ENCODE measurements at places on chromosomes 11 and 22. TPM values are rescaled to one million over a fixed set of nuclear protein-coding genes. Genes with fewer than 3 reads are reported as not detected.
A peak's percentile ranks its signal among the peaks of the same experiment; 100 is the strongest.

DNA sequence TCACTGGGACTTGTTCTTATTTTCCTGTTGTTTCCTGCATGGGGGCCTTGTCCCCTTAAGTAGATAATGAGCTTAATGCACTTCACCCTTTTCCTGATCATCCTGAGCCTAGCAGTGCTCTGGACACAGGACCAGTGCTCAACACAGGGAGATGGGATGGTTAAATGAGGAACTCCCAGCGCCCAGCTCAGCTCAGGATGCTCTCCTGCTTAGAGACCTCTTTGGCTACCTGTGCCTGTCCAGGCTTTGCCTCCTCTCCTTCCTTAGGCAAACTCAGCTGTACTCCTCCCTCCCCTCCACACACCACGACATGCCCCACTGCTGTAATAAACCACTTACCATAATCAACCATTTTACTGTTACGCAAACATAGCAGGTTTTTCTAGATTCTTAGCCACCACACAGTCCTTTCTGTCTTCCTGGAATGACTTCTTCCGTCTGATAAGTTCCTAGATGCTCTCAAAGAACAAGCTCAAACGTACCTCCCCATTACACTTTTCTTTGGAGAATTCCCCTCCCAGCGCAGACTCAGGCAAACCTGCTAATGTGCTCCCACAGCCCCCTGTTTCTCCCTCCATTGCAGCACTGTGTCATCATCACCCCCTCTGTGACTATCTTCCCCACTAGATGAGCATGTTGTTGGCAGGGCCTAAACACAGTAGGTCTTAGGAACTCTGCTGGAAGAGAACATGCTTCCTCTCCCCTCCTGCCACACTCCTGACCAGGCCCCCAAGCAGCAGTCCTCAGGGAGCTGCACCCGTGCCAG is 113.6 kb downstream of the MICAL2 start:
- peak; percentile 62 for DNase-seq

Gene SHANK3
- 0.62 TPM for total RNA-seq

GRCh38 chr11:122864386-122865115 is 18.0 kb upstream of the JHY start:
- no peak for DNase-seq

Gene EFCAB6
- 2.6 TPM for total RNA-seq

Gene MMP1
- total RNA-seq = 2.8 TPM

Gene TSGA10IP
- not detected for total RNA-seq

Gene LIF
- total RNA-seq = 3.9 TPM

DNA sequence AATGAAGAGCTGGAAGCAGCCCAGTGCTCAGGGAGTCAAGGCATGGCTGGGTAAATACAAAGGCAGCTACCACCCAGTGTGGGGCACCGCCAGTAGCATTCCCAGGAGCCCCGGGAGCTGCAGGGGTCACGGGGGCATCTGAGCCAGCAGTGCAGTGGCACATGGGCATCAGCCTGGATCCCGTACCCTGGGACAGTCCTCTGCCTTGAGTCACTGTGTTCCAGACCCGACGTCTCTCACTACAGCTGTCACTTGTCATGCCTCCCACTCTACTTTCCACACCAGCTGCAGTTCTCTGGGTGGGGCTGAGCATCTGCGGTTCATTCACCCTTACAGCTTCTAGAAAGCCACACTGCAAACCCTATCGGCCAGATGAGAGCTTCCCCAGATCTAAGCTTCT is 29.6 kb downstream of the DHCR7 start:
- DNase-seq = no peak

Gene GRM5
- not detected for total RNA-seq

DNA sequence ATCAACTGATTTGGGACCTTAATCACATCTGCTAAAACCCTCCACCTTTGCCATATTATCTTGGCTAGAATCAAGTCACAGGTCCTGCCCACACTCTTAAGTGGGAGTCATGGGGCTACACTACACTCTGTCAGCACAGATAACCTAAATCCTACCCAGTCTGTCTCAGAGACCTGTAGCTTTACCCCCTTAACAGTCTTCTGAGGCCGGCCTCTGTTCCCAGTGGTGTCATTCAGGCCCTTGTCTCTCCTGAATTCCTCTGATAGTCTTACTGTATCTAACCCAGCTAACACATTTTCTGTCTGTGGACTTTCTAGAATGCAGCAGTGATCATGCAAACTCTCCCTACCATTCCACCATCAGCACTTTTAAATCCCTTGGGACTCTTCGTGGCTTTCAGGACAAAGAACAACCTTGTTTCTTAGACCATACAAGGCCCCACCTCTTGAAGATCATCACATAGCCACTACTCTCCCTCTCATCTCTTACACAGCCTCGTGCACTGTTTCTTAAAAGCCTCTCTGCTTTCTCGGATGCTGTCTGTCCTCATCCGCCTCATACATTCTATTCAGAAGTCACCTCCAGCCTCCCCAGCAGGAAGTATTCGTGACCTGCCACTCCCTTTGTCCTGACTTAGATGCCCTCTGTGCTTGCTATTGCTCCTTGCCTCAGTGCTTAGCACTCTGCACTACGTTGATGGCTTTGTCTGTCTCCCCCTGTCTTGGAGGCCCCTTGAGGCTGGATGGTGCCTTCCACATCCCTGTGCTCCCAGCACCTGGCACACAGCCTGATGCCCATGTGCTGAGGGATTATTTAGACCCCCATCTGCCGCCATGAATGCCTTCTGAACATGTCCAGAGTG is 57.9 kb downstream of the PANX1 start:
- no peak for DNase-seq

DNA sequence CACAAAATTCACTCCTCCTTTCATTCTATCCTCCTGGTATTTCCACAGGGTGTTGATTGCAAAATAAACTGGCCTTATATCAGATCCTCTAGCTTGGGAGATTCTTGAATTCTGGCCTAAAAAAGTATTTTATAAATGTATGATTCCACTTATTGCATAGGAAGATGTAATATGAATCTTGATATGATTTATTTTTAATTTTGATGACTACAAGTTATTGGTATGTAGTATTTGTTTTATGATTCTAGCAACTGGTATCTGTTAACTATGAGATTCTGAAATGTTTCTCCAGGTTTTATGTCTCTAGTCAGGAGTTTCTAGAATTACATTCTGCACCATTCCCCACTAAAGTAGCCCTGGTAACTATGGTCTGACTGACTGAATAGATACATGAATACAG is 373.9 kb upstream of the C11orf87 start:
- DNase-seq = no peak

DNA sequence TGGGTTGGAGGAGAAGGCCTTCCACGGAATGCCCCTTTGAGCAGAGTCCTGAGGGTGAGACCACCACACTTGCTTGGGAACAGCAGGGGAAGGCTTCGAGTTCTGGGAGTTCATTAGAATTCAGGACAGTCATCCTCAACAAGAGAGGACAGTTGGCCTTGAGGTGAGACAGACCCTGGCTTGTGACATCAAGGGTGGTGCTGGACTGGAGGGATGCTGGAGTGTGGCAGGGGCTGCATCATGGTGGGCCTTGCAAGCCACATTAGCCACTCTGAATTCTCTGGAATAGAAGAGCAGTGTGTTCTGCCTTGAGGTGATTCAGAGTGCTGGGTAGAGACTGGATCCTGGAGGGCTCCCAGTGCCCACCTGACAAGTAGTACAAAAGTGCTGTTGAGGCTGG is 26.3 kb downstream of the APLP2 start:
- DNase-seq = no peak

GRCh38 chr11:47376107-47376524 is 2.2 kb downstream of the SPI1 start:
- DNase-seq = no peak

DNA sequence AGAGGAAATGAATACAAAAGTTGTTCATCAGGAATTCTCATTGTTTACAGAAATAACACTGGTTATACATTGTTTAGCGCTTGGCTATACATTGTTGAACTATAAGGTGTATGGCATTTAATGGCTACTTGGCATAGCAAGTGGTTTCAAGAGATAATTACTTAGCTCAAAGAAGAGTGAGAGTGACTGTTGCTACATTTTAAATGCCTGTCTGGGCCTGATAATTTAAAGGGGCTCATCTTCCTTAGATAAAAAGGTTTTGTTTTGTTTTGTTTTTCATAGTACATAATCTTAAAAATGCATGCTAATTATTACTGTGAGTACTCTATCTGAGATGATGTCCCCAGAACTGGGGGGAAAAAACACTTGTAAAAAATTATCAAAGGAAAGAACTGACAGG is 1.5 kb upstream of the SMPD1 start:
- no peak for DNase-seq

- no peak for DNase-seq
Observed at GRCh38 chr11:68450711-68451110, 9.8 kb upstream of the PPP6R3 start.

Measured in H4 (cell line).